ENCODE measurements at places on chromosomes 7 and 10.

DNA sequence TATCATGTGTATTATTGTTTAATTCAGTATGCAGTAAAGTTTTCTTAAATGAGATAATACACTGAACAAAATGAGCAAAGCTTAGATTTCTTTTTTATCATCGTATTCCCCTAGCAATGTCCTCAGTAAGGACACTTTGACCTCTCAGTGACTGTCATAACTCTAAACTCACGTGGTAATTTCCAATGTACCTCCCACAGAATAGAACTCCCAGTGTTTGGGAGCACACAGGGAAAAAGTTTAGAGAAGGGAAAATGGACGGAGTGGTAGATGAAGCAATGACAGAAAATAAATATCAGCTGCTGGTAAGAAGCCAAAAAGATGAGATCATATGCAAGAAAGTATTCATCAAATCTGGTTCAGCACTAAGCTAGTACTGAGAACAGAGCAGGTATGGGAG lies 758.6 kb upstream of the KCND2 start:
- no peak for DNase-seq

DNA sequence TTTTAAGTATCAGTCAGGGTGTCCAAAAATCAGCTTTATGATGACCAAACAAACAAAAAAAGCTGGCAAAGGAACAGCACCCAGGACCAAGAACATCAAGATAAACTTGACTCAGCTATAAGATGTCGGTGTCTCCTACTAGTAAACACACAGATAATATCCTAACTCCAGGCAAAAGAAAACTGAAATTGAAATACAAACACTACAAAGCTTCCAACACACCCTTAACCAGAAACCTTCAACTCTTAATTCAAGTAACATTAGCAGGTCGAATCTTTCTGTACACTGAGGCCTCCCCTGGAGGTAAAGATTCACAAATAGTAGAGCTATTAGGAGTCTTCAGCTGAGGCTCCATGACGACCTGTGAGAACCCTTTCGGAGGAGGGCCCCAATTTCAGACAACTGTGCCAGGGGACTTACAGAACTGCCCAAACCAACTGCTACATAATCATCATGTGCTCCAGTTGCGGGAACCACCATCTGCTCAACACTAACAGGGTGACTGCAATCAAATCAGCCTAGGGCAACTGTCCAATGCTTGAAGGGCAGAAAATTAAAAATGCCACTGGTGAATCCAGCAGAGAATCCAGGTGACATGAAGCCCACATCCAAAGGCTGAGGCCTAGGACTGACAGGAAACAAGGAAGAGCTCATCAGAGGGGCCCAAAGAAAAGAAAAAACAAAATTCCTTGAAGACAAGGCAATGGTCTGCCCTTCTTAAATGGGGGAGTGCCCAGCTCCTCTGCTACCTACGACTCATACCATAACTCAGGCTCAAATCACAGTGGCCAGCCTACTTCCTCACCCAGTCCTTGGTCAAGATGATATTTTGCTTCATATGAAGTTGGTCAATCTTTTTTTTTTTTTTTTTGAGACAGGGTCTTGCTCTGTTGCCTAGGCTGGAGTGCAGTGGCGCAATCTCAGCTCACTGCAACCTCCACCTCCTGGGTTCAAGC lies 20.0 kb downstream of the XPNPEP1 start:
- DNase-seq = no peak

DNA sequence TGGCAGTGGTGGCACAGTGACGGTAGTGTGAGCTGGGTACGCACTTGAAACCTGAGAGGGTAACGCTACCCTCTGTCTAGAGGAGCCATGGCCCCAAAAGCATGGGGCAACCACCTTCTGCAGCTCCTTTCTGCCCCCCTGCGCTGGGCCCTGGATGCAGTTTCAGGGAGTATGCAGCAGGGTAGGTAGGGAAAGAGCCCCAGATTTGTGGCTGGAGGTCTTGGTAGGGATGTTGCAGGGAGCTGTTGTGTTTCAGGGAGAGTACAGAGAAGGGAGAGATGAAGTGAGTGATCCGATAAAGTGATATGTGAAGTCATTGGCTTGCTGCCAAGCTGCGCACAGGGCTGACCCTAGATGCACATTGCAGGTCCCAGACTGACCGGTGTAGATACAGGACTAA lies 2.7 kb upstream of the PGAM2 start:
- no peak for DNase-seq

DNA sequence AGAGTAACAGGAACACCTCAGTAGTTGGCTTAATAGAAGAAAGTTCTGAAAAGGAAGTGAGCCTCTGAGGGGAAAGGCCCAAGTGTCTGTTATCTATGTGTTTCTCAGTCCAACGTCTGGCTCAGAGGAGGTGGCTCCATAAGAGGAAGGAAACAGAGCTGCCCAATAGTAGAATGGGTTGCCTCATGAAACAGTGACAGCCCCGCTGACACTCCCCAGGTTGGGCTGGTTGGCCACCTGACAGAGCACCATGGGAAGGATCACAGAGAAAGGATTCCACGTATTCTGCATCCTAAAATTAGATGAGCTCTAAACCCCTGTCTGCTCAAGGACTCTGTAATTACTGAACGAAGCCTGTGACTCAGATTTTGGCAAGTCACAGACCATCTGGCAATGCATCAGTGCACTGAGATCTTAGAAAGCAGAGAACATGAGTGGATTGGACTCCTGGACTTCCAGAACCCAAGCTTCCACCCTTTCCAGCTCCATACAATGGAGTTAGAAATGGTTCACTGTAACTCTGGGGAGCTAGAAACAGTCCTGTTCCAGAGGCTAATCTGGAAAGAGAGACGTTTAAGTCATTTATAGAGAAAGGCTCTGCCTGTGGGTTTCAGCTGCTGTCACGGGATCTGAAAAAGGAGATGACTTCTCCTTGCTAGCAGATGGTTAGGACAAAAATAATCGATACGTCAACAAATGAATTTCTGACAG lies 2.9 kb downstream of the PKD2L1 start:
- DNase-seq = peak; percentile 80

DNA sequence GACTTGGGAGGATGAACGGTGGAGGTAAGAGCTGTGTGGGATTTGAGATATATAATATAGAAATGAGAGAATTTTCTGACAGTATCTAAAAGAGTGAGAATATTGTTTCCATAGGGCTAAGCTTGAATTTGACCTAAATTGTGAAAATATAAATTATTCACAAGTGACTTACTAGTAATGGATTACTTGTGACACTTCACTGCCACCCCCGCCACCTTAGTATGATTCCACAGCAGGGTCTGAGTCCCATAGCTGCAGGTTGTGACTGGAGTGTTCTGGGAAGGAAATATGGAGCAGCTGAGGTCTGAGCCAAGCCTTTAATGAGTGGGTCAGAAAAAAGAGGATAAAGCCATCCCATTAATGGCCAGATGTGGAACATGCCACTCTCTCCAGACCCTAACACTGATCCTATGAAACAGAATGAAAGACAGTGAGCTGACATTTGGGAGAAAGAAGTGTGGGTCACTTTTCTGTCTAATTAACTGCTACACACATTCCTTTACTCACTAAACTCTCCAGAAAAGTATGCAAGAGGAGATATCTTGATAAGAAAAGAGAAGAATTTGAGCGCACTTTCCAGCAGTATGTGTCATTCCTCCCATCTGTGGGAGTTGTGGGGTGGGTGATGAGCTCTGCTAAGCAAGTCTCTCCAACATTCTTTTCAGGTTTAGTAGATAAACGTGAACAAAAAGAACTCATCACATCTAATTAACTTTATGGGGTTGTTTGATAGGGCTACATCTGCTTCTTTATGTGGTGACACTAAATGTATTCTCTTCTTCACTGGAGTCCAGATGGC lies 1193.4 kb downstream of the SORCS3 start:
- DNase-seq = no peak

DNA sequence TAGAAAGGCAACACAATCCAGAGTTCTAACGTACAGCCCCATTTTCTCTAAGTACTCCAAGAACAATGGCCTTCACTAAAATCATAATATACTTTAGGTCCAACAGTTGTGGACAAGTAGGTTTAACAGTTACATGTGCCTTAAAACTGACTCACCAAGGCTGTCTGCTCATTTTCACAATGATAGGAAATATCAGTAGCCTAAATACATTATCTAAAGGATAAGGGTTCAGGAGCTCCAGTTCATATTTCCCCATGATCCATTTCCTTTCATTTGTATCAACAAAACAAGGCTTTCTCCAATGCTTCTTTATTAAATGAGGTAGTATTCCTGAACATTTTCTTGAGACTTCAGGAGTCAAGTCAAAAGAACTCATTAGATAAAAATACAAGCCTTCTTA lies 164.0 kb downstream of the SLC25A13 start:
- DNase-seq = no peak

DNA sequence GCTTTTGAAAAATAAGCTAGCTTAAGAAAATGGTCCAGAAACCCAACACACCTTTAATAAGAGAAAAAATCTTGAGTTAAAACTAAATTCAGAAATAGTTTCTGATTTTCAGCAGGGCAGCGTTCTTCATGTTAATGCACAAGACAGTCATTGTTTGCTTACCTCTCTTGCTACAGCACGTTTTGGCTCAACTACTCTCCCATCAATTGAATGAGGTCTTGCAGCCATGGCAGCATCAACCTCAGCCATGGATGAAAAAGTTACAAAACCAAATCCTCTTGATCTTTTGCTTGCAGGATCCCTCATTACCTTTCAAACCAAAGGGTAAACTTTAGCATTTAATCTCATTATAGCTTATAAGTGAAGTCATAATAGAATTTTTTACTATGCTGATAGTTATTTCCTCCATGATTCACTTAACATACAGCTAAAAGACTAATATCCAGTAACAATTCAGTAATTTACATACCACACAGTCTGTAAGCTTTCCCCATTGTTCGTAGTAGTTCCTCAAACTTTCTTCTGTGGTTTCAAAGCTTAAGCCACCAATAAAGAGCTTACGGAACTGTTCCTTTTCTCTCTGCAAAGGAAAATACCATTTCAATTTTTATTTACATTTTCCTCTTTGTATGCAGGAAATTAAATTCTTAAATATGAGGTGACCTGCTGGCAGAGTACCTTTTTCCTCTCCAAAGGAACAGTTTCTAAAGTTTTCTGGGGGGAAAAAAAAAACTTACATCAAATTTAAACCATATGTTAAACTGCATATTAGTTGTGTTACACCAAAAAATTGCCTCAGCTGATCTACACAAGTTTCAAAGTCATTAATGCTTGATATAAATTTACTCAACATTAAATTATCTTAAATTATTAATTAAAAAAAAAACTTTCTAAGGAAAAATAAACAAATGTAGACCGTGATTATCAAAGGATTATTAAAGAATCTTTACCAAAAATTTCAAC lies 3.1 kb downstream of the HNRNPA2B1 start:
- DNase-seq = peak; percentile 55

DNA sequence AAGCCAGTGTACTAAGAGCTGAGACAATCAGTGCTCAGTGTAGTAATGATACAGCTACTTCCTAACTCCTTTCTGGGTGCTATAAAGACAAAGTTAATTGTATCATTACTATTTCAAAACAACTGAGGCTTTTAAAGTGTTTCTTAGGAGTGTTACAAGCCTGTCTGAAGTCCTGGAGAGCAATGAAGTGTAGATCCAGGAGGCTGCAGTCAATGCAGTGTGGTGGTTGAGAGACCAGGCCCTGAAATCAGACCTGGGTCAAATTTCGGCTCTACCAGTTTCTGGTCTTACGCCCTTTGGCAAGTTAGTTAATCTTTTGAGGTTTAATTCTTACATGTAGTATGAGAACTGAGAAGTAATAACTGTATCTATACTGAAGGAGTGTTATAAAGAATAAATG lies 387.0 kb downstream of the SDK1 start:
- DNase-seq = no peak

DNA sequence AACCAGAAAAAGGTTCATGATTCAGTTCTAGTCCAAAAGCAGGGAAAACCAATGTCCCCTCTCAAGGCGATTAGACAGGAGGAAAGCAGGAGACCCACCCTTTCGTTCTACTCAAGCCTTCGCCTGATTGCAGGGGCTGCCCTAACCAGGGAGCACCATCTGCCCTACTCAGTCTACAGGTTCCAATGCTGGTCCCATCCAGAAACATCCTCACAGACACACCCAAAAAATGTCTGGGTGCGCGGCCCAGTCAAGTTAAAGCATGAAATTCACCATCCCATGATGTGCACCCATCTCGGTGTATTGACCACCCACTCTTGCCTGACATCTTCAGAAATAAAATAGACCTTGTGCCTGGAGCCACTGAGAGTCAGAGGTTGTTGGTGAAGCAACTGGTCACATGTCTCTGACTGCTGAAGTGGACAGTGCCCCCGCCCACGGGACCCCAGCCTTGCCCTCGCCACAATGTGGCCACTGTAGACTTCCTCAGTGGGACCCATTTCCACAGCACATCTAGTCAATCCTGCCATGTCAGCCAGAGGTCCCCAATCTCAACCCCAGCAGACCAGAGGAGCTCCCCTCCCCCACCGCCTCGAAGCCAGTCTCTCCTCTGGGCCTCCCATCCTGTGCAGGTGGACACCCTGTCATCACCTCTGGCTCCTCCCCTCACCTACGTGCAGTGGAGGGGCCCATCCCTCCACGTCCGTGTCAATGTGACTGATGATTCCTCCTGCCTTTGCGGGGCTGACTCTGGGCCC lies 116.3 kb upstream of the PPP2R2D start:
- DNase-seq = no peak

- DNase-seq = no peak
Observed at GRCh38 chr7:1926908-1927306, 256.8 kb downstream of the ELFN1 start.

- no peak for DNase-seq
Observed at GRCh38 chr7:44617225-44617890, 10.9 kb downstream of the OGDH start.
